ENCODE measurements at places on chromosomes 1 and 21.

DNA sequence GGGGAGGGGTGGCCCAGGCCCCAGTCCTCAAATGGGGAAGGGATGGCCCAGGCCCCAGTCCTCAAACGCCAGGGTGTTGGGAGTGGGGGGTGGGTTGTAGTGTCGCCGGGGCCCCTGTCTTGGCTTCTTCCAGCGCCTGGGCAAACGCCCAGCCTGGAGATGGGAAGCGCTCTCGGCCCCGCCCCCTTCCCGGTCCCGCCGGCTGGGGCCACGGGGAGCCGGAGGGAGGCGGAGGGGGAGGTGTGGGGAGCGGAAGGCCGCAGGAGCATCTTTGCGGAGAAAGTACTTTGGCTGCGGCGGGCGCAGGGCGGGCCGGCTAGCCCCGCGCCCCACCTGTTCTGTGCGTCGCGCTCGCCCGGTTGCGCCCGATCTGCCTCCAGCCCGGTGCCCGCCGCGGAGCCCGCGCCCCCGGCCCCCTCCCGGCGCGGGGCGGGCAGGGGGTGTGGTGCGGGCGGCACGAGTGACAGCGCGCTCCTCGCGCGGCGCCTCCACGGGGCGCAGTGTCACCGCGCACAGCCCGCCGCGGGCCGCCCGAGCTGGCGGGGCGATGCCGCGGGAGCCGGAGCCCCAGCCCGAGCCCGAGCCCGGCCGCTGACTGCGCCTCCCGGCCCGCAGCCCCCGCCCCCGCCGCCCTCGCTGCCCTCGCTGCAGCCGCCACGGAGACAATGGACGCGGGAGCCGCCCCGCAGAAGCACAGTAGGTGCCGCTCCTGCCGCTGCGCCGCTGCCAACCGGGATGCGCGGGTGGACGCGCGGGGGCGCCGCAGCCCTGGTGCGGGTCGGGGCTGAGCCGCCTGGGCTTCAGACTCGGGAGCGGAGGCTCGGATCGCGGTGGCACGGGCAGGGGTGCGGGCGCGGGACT is 31.1 kb upstream of the PEX10 start:
- DNase-seq: no peak

- DNase-seq: peak; percentile 27
Observed at GRCh38 chr1:229385853-229386456, 43.1 kb upstream of the CCSAP start.

DNA sequence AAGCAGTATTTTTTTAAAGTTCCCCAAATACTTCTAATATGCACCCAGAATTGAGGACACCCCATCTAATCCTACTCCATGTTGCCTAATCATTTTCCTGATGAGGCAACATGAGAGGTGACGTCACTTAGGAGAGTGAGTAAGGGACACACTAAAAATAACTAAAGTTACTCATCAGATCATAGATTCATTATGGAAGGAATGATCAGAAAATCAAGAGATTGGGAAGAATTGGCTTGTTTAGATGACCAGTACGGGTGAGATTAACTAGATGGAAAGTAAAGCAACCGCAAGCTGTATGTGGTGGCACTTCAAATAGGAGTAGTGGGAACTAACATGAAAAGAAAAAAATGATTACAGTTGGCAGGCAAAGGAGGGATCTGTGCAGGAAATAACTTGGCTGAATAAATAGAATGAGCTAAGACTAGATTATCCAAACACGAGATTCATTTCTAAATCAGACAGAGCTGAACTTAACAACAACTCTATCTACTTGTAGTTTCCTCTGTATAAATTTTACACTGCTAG is 61.4 kb upstream of the CXADR start:
- DNase-seq: no peak

- no peak for DNase-seq
Observed at GRCh38 chr1:200520735-200521134, 99.8 kb downstream of the KIF14 start.

Data from COLO829 (cell line).